ENCODE measurements at places on chromosomes 12 and 14.
A peak's percentile ranks its signal among the peaks of the same experiment; 100 is the strongest.

- DNase-seq = peak; percentile 51
These were observed 28.8 kb downstream of the ATXN2 start for GRCh38 chr12:111570084-111570961.

DNA sequence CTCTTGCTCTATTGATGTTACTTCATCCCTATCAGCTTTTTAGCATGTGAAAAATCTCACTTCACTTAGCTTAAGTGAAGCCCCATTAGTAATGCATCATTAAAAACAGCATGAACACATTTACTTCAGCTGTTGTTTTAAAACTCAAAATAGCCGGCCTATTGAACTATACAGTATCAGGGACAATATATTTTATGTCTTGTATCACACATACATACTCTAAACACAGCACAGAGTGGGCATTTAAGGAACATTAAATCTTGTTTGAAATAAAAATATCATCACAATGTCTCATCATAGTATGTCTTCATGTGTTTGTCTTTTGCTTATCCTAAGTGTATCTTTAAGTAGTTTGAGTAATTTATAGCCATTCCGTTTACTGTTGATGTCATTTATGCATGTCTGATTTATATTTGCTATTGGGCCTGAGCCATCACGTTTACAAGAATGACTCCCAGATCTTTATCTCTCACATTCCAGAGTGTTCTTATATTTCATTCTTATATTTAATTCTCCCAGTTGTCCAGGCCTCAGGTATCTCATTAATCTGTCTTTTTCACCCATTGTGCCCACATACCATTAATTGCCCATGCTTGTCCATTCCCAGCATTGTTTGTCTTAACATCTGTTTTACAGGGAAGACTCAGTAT, 57.5 kb downstream of the ARHGAP5 start:
- DNase-seq = no peak

DNA sequence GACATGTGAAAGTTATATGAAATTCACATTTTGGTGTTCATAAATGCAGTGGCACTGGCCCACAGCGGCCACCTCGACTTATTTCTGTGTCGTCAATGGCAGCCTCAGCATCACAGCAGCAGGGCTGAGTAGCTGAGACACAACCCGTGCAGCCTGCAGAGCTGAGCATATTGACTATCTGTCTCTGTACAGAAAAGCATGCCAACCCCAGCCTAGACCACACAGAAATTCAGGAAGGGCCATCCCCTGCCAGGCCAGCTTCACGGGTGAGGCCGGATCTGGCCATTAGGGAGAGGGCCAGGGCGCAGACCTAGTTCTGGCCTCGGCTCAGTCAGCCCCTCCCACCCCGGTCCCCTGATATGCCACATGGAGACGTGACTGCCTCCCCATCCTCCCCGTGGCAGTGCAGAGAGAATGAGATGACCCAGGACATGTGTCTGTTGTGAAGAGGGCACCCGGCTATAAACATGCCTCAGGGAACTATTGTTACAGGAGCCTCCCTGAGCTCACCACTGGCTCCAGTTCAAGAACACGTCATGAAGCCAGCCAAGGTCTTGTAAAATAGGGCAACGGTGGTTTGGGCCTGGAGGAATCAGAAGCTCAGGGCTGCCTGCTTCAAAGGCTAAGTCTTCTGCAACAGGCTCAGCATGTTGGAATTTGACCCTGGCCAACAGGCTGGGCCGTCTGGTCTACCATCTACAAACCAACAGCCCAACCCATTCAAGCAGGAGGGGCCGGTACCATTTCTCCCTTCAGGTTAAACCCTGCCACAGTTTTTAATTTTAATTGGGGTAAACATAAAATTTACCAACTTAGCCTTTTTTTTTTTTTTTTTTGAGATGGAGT, 25.5 kb downstream of the SCARB1 start:
- DNase-seq = peak; percentile 83

DNA sequence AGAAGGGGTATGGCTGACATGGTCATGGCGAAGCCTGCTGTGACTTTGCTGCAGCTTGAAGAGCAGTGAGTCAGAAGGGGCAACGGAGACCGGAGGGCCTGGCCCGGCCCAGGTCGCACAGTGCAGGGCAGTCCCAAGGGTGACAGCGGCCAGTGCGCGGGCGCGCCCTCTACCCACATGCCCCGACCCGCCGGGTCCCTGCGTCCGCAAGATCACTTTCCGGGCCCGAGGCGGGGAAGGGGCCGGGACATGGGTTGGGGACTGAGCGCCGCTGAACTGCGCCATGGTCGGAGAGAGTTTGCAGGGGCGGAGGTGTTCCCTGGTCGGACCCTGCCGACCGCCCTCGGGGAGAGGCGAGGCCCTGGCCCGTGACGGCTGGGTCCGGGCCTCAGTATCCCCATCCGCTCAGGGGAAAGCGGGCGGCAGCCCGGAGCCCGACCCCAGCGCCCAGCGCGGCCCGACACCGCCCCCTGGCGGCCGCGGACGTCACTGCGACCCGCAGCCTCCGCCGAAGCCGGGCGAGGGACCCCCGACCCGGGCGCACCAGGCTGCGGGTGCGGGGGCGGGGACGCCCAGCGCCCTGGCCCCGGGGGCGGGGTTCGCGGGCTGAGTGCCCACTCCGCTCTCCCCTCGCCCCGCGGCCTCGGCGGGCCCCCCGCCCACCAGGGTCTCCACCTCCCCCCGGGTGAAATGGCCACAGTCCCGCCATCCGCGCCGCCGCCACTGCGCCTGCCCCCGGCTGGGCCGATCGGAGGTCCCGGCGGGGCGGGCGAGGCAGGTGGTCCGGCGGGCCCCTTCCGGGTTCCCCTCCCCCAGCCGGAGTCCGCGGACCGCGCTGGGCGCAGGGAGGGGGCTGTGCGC, 7.2 kb upstream of the ANKRD9 start:
- no peak for DNase-seq

DNA sequence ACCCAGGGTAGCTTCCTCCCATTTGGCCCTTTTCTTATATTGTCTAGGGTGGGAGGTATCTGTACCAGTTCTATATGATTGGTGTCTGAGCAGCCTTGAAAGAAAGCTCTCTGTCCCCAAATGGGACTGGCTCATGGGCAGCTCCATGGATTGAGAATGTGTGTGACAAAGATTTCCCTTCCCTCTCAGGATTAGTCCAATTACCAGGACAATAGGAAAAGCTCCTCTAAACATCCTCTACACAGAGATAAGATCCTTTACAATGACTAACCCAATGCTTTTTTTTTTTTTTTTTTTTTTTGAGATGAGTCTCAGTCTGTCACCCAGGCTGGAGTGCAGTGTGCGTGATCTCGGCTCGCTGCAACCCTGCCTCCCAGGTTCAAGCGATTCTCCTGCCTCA, 112.1 kb downstream of the SLC35F4 start:
- DNase-seq = no peak

Data from AG04450 (cell line).